Mammary epithelial cell (primary cell): ENCODE measurements at places on chromosomes 4 and X. TPM values are rescaled to one million over a fixed set of nuclear protein-coding genes. Genes with fewer than 3 reads are reported as not detected.

Gene TNIP3
- total RNA-seq: not detected in 2 replicates

Gene STBD1
- total RNA-seq: 11.7 TPM

Gene AKAP14
- not detected in 2 replicates for total RNA-seq

Gene KIAA1210
- not detected in 2 replicates for total RNA-seq

Gene NKX6-1
- not detected in 2 replicates for total RNA-seq
